ENCODE measurements at places on chromosomes 1 and 21.

DNA sequence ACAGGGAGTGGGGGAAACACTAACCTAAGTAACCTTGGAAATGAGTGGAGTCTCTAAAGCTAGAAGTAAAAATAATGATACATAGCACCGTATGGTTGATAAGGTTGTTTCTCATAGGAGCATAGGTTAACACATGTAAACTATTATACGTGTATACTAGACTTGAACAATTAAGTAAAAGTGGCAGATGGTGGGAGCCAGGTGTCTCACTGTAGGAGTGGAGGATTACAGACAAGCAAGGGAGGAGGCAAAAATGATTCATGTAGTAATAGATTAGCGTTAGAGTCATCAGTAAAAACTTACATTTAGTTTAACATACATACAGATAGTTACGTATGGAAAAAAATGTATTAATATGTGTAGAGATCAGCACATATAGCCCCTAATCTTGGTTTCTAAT lies 138.4 kb upstream of the DSCAM start:
- no peak for DNase-seq

- DNase-seq, result no peak
Observed at GRCh38 chr21:45109831-45110492, 35.6 kb downstream of the ADARB1 start.

- no peak for DNase-seq
Observed at GRCh38 chr1:85479491-85479890, 14.5 kb upstream of the DDAH1 start.

DNA sequence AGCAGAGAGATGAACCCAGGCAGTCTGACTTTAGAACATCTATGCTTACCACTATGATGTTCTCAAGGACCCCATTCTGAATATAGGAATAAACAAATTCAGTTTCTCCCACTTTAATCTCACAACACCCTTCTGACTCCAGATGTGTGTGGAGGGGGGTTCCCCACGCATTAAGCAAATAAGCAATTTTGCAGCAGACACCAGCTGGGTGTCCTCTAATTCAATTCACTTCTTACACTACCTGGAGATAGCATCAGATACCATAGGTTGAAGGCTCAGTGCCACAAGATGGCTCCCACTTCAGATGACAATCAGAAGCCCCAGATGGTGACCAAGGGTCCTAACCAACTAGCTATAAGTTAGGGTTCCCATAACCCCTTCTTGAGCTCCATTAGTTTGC lies 30.3 kb upstream of the CEP350 start:
- DNase-seq, result no peak

DNA sequence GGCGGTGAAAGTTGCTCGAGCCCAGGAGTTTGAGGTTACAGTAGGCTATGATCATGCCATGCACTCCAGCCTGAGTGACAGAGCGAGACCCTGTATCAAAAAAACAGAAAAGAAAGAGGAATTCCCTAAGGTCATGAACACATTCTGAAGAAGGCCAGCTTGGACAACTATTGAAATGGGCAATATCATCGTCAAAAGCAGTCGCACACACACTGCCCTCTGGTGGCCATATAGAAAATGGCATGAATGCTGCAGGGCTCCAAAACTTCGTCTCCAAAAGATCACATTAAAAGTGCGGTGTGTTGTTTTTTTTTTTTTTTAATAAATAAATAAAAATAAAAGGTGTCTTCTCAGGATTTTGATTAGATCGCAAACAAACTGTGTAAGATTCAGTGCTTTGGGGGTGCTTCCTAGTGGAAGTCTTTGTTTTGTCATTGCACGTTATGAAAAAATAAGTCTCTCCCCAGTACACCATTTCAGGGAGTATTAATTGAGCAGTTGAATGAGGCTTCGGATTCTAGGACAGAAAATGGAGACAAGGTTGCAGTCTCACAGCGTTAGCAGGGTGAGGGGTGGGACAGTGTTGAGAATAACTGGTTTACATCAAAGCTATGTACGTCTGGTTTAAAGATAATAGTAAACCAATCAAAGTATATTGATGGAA lies 87.5 kb upstream of the FMN2 start:
- no peak for DNase-seq

DNA sequence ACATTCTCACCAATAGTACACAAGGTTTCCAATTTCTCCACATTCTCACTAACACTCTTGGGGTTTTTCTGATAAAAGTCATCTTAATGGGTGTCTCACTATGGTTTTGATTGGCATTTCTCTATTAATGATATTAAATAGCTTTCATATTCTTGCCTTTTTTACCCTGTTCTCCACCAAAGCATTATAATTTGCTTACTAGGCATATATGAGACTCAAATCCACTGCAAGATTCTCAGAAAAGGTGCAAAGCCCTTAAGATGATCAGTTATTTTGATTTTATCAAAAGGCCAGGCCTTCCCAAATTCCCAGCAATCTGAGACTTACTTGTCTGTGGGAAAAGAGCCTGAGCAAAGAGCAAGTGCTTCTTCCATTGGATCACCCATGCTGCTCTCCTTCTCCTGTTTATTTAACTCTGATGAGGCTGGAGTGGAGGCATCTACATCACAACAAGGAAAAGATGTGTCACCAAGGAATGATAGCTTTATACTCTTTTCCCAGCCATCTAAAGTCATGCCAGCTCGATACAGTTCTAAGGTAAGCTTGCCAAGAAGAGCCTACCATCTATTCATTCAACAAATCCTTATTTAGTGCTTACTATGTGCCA lies 24.6 kb downstream of the CLSPN start:
- no peak for DNase-seq

All from sigmoid colon (tissue), 7 donors.